ENCODE measurements at places on chromosomes 4 and X.
A peak's percentile ranks its signal among the peaks of the same experiment; 100 is the strongest.

GRCh38 chrX:128518508-128518907 lies 466.3 kb upstream of the ACTRT1 start:
- DNase-seq: no peak

- no peak for DNase-seq
These were observed 206.5 kb downstream of the ENOX2 start for GRCh38 chrX:130696542-130696941.

DNA sequence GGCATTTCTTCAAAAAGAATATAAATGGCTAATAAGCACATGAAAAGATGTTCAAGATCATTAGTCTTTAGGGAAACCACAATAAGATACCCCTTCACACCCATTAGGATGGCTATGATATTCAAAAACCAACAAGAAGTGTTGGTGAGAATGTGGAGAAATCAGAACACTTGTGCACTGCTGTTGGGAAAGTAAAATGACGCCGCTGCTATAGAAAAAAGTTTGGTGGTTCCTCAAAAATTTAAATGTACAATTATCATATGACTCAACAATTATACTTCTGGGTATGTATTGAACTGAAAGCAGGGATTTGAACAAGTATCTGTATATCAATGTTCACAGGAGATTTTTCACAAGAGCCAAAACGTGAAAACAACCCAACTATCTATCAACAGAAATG lies 29.4 kb upstream of the NEUROG2 start:
- DNase-seq: no peak

- no peak for DNase-seq
These were observed 252.3 kb downstream of the PDHA2 start for GRCh38 chr4:96092151-96092705.

DNA sequence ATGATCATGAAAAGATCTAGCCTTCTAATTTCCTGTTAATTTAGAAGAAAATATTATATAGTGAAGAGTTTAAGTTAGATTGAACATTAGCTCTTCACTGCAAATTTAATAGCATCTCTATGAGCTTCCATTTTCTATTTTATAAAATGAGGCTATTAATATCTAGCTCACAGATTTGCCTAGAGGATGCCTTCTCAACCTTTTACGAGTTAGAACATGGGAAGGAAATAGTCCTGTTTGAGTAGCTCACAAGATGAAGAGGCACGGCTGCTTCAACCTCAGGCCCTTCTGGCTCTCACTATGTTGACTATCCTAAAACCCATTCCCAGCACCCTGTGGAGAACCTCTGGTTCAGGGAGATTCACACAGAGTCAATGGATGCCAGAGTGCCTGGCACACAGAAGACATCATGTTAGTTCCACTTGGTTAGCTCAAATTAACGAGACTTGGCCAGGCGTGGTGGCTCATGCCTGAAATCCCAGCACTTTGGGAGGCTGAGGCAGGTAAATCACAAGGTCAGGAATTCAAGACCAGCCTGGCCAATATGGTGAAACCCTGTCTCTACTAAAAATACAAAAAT lies 97.9 kb upstream of the GUCY1A1 start:
- DNase-seq: no peak

GRCh38 chr4:96099031-96099430 lies 259.1 kb downstream of the PDHA2 start:
- DNase-seq: no peak

DNA sequence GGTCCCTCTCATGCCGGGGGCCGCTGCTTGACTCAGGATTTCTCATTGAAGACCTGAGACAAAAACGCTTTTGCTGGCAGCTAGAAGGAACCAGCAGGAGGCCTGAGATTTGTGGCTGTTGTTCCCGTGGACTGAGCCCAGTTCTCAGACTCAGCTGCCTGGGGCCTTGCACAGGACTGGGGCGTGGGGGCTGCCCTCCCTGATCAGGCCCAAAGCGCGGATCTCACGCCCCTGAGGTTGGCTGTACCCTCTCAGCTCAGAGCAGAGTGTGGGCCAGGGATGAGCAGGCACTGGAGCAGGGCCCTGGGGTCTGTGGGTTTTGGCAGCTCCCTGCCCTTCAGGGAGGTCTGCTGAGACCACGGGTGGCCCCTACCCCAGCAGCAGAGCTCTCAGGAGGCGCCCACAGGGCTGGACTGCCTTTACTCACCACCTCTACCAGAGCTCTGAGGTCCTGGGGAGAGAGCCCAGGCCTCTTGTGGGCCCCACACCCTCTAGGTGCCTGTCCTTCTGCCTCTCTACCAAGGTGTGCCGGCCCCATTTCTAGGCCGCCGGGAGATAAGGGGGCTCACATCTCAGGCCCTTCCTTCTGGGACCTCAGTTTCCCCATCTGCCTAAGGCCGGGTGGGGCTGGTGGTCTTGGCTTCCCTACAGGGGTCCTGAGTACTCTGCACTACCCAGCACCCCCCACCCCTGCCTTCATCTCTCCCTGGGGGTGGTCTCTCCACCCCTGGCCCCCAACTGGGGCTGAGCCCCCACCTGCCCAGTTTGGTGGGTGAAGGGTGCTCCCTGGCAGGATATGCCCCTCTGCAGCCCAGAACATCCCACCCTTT lies 5.6 kb downstream of the MSANTD1 start:
- DNase-seq: no peak

DNA sequence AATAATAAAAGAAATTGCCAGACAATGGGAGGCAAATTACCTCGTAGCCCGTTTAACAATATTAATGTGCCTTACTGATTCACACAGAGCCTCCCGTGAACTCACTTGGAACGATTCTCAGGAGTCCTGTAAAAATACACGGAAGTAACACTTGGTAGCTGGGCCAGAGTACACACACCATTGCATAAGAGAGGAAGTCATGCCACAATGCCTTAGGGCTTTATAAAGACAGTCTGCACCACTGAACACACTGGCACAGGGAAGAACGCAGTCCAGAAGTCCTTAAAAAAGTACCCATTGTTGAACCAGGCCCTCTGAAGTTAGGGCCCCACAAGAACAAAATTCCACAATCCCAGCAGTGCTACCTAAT lies 15.1 kb downstream of the SLC2A9 start:
- DNase-seq: no peak

- DNase-seq: no peak
These were observed 245.2 kb upstream of the TET2 start for GRCh38 chr4:104901438-104901837.

DNA sequence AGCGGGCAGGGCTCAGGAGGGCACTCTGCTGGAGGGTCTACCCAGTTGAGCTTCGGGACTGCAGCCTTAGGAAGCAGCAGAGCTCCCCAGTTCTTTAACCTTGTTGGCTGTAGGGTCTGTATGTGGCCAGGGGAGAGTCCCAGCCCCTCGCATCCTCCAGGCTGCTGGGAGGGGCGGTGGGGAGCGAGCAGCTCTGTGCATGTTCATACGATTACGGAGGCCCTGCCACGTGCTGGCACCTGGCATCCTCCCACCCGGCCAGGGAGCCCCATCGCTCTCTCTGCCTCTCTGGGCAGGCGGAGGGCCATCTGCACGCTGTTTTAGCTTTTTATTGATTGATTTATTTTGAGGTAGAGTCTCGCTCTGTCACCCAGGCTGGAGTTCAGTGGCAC lies 21.2 kb downstream of the NSG1 start:
- no peak for DNase-seq

DNA sequence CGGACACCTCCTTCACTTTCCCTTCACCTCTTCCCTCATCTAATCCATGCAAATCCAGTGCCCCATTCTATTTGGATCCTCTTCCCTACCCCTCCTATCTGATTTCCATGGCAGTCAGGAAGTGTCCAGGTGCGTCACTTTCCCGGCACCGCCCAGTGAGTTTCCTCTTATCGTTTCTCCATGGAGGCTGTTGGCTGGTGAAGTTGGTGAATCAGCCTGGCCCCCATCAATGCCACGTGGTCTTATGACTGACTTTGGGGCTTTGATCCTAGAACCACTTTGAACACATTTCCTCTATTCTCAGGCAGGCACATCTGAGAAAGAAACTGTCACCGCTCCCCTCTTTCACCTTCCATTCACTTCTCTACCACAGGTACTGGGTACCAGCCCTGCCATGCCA lies 137.8 kb downstream of the CEP135 start:
- DNase-seq: no peak

DNA sequence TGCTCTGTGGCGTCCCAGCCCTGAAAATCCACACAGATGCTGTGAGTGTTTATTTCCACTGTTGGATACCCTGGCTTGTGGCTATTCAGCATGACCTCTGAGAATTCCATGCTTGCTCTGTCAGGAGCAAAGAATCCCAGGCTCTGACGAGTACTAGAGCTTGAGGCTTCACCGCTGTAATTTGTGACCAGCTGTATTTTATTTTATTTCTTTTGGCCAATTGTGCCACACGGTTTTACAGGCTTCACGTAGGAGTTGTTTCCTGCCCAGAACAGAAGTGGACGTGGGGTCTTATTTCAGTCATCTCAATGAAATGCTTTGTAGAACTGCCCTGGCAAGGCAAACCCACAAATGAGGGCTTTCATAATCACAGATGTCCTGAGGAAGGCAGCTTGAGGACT lies 69.4 kb upstream of the CLDN34 start:
- no peak for DNase-seq

GRCh38 chrX:136711147-136711546 lies 63.2 kb downstream of the CD40LG start:
- no peak for DNase-seq

- DNase-seq: no peak
These were observed 364.8 kb downstream of the ARAP2 start for GRCh38 chr4:35879479-35879878.

DNA sequence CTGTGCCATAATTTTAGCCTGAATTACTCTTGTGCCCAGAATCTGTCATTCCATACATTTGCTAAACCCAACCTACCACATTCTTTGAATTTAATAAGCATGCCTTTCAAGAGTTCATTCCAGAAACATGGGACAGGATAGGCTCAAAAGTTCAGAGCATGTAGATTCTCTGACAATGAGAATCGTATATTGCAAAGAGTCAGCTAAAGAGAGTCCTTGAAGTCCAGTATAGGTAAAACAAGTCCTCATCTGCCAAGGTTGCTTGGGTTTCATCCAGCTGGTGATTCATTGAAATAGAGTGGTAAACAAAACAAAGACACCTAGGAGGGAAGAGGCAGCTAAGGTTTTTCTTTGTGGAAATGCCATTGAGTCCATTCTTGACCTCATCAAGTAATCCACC lies 249.3 kb upstream of the DIPK2B start:
- no peak for DNase-seq

DNA sequence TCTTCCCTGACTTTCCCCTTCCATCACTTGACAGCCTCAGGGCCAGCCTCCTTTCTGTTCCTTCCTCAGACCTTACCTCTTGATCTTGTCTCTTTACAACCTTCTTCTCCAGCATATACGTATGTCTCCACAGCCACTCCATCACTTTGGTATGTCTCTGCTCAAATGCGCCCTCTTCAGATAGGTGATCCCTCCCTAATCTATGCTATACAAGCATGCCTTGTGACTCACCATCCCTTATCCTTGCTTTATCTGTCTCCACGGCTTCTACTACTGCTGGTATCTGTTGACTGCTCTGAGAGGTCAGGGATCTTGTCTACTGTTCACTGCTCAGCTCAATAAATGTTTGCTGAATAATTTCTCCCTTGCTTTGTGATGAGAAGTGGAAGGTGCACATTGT lies 9.0 kb downstream of the ARAP2 start:
- DNase-seq: no peak

GRCh38 chr4:31068257-31069075 lies 348.3 kb downstream of the PCDH7 start:
- no peak for DNase-seq

GRCh38 chr4:53908661-53909078 lies 155.7 kb downstream of the CHIC2 start:
- peak; percentile 5 for DNase-seq

- DNase-seq: no peak
These were observed 63.7 kb downstream of the SEC24D start for GRCh38 chr4:118772081-118772766.

DNA sequence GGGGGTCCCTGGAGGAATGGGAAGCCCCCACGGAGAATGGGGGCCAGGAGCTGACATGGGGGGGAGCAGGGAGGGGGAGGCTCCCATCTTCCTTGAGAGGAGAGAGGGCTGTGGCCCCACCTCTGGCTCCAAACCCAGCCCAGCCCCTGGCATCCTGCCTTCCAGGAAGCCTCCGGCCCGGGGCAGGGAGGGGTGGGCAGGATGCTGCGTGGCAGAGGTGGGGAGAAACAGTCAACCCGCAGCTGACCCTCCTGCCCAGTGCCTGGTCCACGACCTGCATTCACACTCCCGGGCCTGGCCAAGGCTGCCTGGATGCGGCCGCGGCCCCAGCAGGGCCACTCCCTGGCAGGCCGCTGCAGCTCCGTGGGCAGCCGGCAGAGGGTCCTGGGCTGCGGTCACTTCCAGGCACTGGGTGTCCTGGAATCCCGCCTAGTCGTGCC lies 39.0 kb downstream of the CPLX1 start:
- no peak for DNase-seq

GRCh38 chr4:2626231-2626630 lies 89.8 kb downstream of the FAM193A start:
- DNase-seq: no peak

GRCh38 chr4:110107866-110108265 lies 90.5 kb downstream of the ELOVL6 start:
- no peak for DNase-seq

- peak; percentile 41 for DNase-seq
These were observed 12.6 kb downstream of the NOCT start for GRCh38 chr4:139028191-139028661.

DNA sequence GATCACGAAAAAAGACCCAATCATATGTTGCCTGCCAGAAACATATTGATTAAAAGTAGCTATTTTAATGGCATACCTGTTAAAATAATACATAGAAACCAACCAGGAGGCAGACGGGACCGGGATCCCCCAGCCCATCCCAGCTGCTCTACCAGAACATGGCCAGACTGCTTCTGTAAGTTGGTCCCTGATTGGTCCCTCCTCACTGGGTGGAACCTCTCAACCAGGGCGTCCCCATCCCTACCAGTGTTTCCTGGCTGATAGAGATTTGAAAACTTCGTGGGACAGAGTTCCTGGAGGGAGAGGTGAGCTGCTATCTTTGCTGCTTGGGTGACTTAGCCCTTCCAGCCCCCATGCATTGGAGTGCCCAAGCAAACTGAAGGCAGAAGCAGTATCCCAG lies 256.2 kb downstream of the TRAM1L1 start:
- no peak for DNase-seq

DNA sequence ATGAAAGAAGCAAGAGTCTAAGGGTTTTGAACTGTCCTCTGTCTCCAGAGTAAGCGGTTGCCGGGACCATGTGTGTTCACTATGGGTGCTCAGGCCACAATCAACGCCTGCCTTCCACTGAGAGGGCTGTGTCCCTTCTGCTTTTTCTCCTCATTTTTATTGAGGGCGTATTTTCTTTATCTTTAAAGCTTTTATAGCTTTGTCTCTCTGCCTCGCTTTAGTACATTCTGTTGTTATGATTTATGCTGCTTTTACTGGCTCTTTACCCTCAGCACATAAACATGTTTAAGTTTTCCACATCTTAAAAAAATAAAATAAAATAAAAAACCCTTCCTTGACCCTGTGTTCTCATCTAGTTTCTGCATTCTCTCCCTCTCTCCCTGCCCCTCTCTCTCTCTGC lies 42.4 kb upstream of the ATP6AP2 start:
- DNase-seq: no peak

Measured in caudate nucleus (tissue), 63 donors.